Prostate gland (tissue), 2 donors: ENCODE measurements at places on chromosomes 3 and 15. TPM values are rescaled to one million over a fixed set of nuclear protein-coding genes. Genes with fewer than 3 reads are reported as not detected.

- H3K27me3 ChIP-seq = no peaks in the 10 kb centered on the region
- no peak overlapping the region for H3K27ac ChIP-seq
- H3K4me3 ChIP-seq = no peak overlapping the region
- no peaks in the 10 kb centered on the region for H3K36me3 ChIP-seq
These were observed 32.8 kb downstream of the TPM1 start for GRCh38 chr15:63075015-63075983.

DNA sequence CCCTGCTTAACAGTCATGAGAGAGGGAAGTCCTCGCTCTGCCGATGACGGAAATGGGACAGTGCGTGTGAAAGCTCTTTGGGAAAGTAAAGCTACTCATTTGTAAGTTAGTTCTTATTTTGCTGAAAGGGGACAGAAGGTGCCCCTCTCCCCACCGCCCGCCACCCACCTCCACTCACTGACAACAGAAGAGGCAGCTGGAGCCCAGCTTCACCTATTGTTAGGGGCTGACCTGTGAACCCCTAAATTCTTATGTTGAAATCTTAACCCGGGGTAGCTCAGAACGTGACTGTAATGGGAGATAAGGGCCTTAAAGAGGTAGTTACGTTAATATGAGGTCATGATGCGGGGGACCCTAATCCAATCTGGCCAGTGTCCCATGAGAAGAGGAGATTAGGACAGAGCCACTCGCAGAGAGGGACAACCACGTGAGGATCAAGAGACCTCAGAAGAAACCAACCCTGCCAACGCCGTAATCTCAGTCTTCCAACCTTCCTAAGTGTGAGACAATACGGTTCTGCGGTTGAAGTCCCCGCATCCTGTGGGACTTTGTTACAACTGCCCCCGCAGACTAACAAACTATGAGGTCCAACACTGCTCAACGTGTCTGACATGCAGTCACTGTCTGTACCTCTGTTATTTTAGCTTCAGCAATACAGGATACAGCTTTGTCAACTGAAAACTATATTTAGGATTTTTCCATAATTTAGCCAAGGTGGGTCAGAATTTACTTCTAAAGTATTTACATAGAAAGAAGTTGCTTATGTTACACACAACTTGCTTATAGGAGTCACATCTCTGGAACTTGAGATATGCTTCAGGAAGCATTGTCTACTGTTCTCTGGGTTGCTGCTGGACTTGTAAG, 51.7 kb downstream of the PCSK6 start:
- H3K4me1 ChIP-seq = peaks cover 11% of the 10 kb centered on the region
- peak; percentile 3 for DNase-seq
- H3K27ac ChIP-seq = no peak overlapping the region
- no peak overlapping the region for H3K4me3 ChIP-seq
- H3K36me3 ChIP-seq = no peaks in the 10 kb centered on the region

ATG7 gene
- total RNA-seq = 25.2 TPM

SH3GL3 gene
- 7.4 TPM for total RNA-seq

ATP13A4 gene
- 2.0 TPM for total RNA-seq

GOLGA6L9 gene
- total RNA-seq = 5.4 TPM
